ENCODE measurements at places on chromosomes 7 and 10.
A peak's percentile ranks its signal among the peaks of the same experiment; 100 is the strongest.

DNA sequence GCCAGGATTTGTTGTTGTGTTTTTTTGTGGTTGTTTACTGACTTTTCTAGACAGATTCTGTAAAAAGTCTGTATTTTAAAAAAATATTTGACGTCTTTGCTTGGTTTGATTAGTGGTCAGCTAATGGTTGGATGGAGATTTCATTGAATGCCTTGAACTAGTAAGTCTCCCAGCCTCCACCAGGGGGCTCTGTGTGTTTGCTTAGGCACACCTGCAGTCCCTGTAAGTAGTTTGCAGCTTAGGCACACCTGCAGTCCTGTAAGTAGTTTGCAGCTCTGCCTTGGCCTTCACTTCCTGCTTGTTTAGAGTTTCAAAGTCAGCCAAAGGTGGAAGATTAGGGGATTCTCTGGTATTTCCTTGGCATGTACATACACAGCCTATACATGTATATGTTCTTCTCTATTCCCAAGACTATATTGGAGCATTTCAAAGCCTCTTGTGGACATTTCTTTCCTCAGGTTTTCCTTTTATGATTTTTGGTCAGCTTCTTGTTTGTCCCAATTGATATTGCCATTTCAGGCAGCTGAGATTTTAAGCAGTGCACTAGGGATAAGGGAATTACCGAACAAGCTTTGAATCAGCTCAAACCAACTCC, 101.6 kb downstream of the CCSER2 start:
- DNase-seq: peak; percentile 50
- peaks cover 5% of the 10 kb centered on the region for H3K4me1 ChIP-seq
- H3K36me3 ChIP-seq: peaks cover 21% of the 10 kb centered on the region
- no peak overlapping the region for H3K4me3 ChIP-seq
- no peak overlapping the region for H3K27ac ChIP-seq

DNA sequence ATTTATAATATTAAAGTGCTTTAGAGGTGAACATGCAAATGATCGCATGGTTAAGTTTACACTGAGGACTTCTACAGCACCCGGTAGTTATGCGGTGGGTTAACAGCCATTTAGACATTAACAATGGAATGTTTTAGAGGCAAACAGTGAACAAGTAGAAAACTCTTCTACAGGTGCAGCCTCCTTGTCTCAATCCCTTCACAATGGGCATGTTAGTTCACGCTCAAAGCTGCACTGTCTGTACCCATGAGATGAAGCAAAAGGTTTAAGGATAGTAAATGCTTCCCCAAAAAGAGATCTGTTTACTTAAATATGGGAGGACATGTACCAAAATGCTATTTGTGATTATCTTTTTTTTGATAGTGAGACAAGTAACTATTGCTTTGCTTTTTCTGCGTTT, 25.1 kb downstream of the PUS7 start:
- H3K27me3 ChIP-seq: no peaks in the 10 kb centered on the region
- H3K27ac ChIP-seq: peak overlapping the region; percentile 89
- peaks cover 30% of the 10 kb centered on the region for H3K36me3 ChIP-seq

DNA sequence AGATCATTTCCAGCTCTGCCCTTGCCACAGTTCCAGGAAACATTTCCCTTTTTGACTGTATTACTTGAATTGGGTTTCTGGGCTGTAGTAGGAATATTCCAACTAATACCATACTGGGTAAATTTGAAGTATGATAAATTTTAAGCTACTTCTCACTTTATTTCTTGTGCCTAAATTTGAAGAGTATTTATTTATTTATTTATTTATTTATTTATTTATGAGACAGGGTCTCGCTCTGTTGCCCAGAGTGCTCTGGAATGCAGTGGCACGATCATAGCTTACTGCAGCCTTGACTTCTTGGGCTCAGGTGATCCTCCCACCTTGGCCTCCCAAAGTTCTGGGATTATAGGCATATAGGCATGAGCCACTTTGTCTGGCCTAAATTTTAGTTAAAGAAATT, 105.5 kb downstream of the TPST1 start:
- DNase-seq: no peak
- H3K27me3 ChIP-seq: no peaks in the 10 kb centered on the region
- no peak overlapping the region for H3K27ac ChIP-seq
- peaks cover 9% of the 10 kb centered on the region for H3K4me1 ChIP-seq
- no peaks in the 10 kb centered on the region for H3K36me3 ChIP-seq

GRCh38 chr10:56359837-56360236, 1.2 kb downstream of the ZWINT start:
- peaks cover 2% of the 10 kb centered on the region for H3K36me3 ChIP-seq
- no peak for DNase-seq
- no peak overlapping the region for H3K27ac ChIP-seq
- H3K4me1 ChIP-seq: peaks cover 12% of the 10 kb centered on the region
- no peaks in the 10 kb centered on the region for H3K27me3 ChIP-seq
- H3K4me3 ChIP-seq: peak overlapping the region; percentile 98

DNA sequence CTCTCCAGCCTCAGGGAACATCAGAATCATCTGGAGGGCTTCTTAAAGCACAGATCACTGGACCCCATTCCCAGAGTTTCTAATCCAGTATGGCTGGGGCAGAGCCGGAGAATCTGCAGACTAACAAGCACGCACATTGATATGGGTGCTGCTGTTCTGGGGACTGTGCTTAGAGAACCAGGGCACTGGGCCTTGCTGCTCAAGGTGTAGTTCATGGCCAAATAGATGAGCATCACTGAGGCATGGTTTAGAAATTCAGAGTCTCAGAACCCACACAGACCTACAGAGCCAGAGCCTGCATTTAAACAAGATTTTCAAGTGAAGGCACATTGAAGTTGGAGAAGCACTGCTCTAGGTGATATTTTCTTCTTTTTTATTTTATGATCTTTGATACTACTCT, 376.8 kb upstream of the PHF14 start:
- no peak for DNase-seq
- no peak overlapping the region for H3K27ac ChIP-seq
- H3K4me3 ChIP-seq: no peak overlapping the region
- H3K4me1 ChIP-seq: no peaks in the 10 kb centered on the region
- H3K27me3 ChIP-seq: no peaks in the 10 kb centered on the region

DNA sequence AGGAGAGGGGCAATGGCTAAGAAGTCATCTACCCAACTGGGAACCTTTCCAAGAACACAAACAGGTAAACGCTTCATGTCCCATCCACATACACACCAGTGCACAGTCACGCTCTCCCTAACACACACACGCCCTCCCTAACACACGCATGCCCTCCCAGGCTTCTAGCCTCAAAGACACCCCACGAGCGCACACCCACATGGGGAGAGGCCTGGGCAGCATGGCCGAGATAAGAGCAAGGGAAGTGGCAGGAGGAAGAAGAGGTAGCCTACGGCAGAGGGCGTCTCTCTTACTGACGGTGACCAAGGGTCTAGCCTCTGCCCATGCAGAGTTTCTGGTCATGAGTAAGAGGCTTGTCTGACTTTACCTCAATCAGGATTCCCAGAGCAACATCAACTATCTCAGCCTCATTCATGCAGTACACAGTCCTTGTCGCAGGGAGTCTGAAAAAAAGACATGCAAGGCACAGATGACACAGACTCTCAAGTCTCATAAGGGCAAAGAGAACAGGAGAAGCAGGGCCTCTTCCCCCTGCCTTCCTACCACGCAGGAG, 3.1 kb downstream of the CYREN start:
- H3K27me3 ChIP-seq: no peaks in the 10 kb centered on the region
- DNase-seq: no peak
- peaks cover 55% of the 10 kb centered on the region for H3K36me3 ChIP-seq
- no peak overlapping the region for H3K27ac ChIP-seq

DNA sequence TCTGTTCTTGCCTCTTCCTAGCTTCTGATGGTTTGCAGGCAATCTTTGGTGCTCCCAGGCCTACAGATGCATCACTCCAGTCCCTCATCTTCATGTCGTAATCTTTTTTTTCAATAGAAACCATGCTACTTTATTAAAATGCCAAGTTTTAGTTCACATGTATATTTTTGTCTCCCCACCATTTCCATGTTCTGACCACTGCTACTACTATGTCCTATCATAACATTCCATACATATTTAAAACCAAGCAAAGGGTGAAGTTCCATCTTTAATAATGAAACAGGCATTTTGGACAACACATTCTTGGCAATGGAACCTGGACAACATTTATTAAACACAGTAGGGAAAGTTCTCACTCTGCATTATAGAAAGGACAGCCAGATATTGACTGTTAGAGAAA, 58.8 kb downstream of the ZNF518A start:
- no peak overlapping the region for H3K4me3 ChIP-seq
- no peaks in the 10 kb centered on the region for H3K36me3 ChIP-seq
- H3K4me1 ChIP-seq: peaks cover 2% of the 10 kb centered on the region
- H3K27me3 ChIP-seq: no peaks in the 10 kb centered on the region

Data from mesenchymal stem cell (in vitro differentiated cells and primary cell).